ENCODE measurements at places on chromosomes 3 and 15.
A peak's percentile ranks its signal among the peaks of the same experiment; 100 is the strongest.

DNA sequence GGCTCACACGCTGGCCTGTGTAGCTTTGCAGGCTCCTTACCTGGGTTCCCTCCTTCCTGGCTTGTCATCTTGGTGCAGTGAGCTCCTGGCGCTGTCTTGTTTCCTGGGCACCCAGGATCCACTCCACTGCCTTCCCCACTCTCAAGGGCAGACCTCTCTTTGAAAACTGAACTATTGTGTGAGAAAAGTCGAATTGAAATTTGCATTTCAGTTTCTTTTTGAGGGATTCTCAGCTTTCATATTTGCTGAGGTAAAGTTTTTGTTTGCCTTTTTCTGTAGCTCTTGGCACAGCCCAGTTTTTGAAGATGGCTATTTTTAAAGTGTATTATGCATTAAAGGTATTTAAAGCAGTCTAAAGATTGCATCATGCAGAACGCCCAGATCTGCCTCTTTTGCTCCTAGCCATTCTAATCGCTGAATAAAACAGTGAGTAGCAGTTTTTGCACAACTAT, 70.1 kb downstream of the CCK start:
- no peak for DNase-seq

DNA sequence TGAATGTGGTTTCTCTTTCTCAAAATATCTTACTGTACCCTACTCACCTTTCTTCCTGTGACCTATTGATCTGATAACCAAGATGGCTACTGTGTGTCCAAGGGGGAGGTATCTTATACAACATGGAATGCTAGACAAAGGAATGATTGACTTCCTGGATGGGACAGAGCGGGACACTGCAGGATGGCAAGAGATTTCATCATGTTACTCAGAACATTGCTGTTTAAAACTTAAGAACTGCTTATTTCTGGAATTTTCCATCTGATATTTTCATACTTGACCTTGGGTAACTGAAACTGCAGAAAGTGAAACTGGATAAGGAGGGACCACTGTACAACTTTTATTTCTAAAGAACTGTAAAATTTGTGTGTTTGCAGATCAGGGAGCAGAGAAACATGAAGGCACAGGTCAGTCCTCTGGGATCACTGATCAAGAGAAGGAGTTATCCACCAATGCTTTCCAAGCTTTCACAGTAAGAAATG, 18.5 kb downstream of the CNOT10 start:
- DNase-seq: no peak

DNA sequence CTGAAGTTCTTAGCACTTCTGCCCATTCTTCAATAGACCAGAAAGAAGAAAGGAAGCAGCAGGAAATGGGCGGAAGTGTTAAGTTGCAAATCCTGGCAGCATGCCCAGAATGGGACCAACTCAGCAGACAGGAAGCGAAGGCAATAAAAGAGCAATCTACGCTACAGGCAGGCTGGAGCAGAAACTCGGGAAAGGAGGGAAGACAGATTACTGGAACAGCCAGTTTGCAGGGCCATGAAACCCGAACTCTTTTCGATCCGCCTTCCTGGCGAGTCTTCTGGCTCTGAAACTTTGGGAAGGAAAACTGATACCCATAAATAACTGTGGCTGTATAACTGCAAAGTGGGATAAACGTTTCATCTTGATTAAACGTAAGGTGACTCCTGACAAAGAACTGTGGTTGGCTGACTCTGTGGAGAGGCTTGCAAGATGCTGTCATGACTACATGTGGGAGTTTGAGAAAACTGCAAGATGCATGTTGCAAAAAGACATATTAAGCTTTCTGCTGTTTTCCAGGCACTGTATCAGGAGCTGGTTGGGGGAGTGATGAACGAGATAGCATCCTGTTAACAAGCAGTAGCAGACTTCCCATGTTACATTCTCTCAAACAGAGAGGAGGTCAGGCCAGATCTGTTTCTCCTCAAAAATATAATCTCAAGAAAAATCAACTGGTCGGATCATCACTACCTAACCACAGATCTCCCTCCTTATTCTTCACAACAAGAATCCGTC, 67.8 kb downstream of the FMN1 start:
- peak; percentile 24 for DNase-seq

GRCh38 chr3:129549805-129550204, 6.8 kb downstream of the H1-8 start:
- DNase-seq: no peak

DNA sequence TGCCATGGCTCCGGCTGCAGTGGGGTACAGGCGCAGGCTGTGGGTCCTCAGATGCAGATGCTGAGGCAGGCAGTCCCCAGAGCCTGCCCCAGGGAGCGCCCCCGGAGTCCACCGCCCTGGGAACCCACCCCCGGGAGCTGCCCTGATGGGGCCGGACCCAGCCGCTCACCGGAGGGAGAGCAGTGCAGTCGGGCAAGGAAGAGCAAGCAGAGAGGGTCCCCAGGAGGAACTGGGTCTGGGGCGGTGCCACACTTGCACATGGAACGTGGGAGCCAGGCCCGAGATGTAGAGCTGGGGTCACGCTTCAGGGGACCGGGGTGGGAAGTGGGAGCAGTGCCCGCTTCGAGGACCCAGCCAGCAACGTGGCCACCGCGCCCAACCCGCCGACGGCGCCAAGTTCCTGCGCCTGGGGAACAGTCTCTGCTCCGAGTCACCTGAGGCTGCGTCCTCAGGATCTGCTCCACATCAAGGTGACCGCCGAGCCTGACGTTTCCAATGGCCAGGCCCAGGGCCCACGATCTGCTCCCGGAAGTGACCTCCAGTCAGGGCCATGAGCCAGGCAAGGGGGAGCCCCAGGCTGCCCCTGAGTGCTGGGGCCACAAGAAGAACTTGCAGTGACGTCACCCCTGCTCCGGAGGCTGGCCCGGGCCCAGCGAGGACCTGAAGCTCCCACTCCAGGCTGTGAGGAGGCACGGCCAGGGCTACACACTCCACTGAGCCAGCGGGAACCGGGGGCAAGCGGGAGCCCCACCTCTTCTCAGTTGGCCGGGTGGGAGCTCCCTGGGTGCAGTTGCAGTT, 27.0 kb upstream of the TFG start:
- no peak for DNase-seq

DNA sequence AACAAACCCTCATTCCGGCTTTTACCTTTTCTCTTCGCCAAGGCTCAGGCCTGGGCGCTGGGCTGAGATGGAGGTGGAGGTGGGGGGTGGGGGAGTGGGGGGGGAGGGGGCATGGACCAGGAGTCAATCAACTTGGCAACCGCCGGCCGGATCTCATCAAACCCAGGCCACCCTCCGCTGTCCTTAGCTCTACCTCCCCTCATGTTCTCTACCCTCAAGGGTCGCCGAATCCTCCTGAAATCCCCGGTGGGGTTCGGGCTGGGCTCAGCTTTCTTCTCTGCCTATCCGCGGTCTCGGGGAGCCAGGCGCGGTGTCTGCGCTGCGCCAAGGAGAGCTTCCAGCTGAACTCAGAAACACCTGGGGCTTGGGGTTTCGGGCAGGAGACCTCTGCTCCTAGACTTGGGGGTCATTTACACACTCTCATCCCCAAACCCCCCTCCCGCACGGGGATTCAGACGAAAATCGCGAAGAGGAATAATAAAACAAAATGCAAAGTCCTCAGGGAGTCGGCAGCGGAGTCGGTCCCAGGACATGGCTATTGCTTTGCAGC, 2.5 kb downstream of the ONECUT1 start:
- DNase-seq: no peak

DNA sequence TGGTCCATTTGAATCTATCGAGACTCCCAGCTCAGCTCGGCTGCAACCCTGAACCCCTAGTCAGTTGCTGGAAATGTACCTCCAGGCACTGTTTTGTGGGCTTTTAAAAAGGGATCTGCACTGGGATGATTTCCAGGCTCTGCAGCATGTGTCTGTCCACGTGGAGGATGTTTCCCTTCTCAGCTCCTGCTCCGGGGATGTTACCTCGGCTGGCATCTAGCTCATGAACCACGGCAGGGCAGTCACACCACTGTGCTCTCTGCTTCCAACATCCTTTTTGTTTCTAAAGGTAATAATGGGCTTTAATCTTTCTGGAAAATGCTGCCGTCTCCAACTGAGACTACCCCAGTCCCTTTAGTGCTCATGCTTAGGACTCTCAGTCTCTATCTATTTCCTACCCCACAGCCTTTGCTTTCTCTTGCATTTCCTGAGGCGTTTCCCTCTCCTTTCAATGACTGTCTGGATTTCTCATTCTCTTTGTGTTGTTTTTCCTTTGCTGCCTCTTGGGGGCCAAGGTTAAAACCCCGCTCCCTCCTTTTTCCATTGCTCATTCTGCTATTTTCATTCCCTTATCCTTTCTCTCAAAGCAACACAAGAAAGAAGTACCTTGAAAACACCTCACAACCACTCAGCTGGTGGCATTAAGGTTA, 42.9 kb upstream of the AKAP13 start:
- no peak for DNase-seq

- DNase-seq: no peak
These were observed 74.2 kb downstream of the ANKRD28 start for GRCh38 chr3:15723624-15723884.

GRCh38 chr15:38254051-38254883, 1.6 kb downstream of the SPRED1 start:
- no peak for DNase-seq

DNA sequence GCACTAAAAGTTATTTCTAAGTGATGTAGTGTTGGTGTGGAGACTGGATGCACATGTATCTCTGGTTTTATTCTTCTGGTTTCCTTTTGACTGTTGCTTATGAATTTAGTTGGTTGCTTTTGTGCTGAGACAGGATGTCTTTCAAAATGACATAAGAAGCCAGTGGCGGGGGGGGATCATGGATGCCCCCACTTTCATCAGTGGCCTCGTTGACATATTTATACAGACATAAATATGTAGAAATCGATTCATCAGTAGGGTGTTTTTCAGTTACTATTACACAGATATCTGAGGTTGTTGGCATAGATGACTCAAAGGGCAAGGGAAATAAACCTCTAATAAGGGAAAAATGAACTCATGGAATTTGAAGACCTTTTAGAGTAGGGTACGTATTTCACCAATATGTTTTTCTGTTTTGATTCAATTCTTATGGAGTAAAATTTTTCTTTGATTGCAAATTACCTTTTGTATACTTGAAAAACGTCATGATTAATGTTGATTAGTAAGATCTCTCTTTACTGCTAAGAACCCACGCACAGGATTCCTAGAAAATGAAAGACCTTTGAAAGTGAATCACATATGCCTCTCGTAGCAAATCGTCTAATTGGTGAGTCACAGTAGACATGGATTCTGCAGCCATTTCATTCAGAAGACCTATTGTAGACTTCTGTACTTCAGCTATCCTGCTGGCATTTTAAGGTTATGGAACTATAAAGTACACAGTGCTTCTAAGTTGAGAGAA, 97.4 kb upstream of the RBMS3 start:
- DNase-seq: no peak

- DNase-seq: no peak
These were observed 47.0 kb downstream of the LRIG1 start for GRCh38 chr3:66453651-66454463.

GRCh38 chr3:11204697-11205348, 50.5 kb downstream of the HRH1 start:
- no peak for DNase-seq

DNA sequence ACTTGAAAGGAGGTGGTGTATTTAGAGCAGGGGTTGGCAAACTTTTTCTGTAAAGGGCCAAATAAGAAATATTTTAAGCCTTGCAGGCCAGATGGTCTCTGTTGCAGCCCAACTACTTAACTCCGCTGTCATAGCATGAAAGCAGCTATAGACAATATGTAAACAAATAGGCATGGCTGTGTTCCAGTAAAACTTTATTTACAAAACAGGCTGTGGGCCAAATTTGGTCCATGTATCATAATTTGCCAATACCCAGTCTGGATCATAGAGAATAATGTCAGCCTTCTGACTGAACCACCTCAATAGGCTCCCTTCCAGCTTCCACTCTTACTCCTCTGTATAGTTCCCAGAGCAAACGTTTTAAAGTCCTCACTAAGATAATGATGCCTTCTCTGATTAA, 638.8 kb upstream of the CFAP20DC start:
- no peak for DNase-seq

Data from stimulated activated CD8-positive, alpha-beta memory T cell treated with anti-CD3 and anti-CD28 coated beads, Interleukin-15, amount 100 ng/mL, for 4 hours (primary cell).